LHCN-M2 (cell line): ENCODE measurements at places on chromosomes 13 and 19. TPM values are rescaled to one million over a fixed set of nuclear protein-coding genes. Genes with fewer than 3 reads are reported as not detected.

STARD13 gene
- total RNA-seq = 38.7 and 40.2 TPM in 2 replicates

AP1M2 gene
- not detected in 2 replicates for total RNA-seq

LILRB1 gene
- total RNA-seq = not detected in 2 replicates

ZFR2 gene
- total RNA-seq = not detected in 2 replicates

LENG1 gene
- total RNA-seq = 5.2 and 9.2 TPM in 2 replicates

C1QTNF9B gene
- total RNA-seq = not detected in 2 replicates

KLK8 gene
- not detected in 2 replicates for total RNA-seq

DNA sequence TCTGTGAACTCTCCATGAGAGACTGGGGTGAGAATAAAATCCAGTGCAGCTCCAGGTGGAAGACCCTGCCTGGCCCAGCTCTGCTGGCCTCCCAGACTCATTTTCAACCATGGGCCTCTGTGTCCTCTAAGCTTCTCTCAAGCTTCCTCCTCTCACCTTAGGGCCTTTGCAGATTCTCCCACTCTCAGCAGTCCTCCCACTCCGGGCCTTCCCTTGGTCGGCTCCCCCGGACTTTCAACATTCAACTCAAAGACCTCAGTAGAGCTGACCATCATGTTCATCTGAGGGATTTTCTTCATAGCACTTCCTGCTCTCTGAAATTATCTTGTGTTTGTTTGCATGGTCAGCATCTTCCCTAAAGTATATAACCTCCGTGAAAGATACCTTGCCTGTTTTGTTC, 370.5 kb upstream of the ZNF507 start:
- DNase-seq = no peak

DNA sequence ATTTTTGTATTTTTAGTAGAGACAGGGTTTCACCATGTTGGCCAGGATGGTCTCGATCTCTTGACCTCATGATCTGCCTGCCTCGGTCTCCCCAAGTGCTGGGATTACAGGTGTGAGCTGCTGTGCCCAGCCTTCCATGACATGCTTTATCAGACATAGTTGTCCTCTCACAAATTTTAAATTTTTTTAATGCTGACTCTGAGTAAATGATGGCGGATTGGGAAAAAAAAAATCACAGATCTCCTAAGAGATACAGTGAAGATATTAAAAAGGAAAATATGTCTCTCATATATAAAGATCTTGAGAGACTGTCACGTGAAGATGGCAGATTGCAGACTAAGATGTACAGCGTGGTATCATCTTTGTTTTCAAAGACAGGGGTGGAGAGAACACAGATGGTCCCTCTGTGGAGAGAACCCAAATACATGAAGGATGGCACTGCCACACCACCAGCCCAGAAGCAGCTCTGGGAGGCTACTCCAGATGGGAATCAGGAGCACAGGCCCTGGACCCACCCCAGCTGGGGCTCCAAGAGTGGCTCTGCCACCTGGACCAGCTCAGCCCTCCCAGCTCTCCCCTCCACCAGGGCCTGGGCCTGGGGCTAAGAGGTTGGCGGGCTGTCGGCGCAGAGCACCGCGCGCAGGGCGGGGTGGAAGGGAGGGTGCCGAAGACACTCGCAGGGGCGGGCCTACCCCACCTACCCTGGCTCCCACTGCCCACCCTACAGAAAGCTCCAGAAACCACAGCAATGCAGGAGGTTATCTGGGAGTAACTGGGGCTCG, 20.0 kb upstream of the CCNP start:
- no peak for DNase-seq

GRCh38 chr13:98581381-98581780, 4.5 kb upstream of the STK24 start:
- DNase-seq = no peak

- no peak for DNase-seq
Observed at GRCh38 chr19:38893341-38893771, 6.1 kb downstream of the SIRT2 start.

DNA sequence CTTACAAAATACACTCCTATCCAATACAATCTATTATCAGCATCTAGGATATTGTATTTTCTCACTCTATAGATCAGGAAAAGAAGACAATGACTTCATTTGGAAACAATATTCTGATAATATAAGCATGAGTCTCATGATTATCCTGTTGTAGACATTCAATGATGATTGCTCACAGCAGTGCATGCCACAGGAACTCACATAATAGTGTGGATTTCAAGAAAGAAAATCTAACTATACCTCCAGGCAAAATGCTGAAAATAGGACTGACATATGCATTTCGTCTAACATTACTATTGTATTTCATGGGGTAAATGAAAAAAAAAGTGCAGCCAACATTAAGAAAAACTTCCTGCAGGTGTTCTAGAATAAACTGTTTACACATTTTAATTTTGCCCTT, 122.6 kb downstream of the POSTN start:
- DNase-seq = no peak

GRCh38 chr19:5480427-5480836, 25.2 kb downstream of the ZNRF4 start:
- DNase-seq = no peak

DNA sequence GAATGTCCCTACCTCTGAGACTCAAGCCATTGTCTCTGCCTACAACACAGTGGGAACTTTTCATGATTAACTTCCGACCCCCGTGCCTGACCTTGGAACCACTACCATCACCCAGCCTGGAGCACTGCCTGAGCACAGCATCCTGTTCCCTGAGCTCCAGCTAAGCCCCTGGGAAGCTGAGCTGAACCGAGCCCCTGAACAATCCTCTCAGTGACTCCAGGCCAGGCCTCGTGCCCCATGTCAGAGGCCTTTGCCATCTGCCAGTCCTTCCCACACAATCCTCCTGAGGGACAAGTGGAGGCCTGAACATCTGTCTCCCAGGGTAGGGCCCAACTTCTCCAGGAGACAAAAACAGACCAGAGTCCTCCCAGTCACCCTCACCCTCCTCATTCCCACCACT, 17.5 kb downstream of the CEACAM3 start:
- DNase-seq = no peak

DNA sequence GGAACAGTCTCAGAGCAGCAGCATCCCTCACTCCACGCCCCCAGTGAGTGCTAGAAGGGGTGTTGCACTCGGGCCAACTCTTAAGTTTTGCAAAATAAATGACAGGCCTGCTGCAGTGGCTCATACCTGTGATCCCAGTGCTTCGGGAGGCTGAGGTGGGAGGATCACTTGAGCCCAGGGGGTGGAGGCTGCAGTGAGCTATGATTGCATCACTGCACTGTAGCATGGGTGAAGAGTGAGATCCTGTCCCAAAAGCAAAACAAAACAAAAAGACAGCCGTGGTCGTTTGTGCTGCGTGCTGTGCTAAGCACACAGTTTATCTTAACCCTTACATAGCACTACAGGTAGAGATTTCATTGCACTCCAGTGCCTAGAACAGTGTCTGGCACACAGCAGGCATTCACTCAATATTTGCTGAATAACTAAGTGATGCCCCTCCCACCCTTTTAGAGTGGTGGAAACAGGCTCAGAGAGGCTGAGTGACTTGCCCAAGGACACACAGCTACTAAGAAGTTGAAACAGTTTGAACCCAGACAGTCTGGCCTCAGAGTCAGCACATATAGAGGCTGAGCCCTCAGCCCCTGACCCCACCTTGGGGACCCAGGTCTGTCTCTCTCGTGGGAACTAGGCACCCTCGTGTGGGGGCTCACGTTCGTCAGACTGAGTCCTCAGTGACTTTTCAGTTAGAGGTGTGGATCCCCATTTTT, 18.3 kb downstream of the KCNC3 start:
- DNase-seq = no peak

DNA sequence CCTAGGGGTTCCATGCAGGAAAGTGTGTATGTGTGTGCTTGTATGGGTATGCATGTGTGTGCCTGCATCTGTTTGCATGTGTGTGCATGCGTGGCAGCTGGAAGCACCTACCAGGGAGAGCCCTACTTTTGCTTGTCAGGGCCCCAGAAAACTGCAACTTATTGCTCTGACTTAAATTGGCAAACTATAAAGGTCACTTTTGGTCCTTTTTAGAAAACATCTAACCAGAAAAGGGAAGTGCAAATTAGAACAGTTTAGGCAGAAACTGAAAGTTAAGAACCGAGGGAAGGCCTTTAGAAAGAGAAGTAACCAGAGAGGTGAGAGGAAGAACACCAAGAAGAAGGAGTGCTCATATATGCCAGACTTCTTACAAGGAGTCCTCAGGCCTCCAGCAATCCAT, 32.5 kb downstream of the DLEU7 start:
- DNase-seq = no peak

DNA sequence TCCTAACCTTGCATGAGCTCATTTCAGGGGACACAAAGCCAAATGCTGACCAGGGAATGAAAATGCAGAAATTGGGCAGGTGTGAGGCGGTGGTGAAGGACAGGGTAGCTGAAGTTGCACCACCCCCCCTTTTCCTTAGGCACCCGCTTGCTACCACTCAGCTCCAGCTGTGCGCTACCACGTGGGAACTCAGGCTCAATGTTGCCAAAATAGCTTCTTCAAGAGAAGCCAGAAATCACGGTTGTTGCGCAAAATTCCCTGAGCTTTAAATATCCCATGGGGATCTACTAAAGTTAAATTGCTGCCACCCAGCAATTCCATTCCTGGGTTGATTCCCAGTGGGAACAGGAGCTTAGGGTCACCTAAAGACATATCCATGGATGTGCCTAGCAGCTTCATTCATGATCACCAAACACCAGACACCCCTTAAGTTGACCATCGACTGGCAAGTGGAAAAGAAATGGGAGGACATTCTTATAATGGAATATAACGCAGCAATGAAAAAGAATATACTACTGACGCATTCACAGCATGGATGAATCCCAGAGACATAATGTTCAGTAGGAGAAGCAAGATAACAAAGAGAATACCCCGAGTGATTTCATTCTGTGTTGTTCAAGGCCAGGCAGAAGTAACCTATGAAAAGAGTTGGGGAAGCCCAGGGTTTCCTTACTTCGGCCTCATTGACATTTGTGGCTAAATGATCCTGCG, 12.8 kb upstream of the ADGRL1 start:
- peak; percentile 9 for DNase-seq

- no peak for DNase-seq
Observed at GRCh38 chr19:42274065-42274682, 5.1 kb downstream of the CIC start.

DNA sequence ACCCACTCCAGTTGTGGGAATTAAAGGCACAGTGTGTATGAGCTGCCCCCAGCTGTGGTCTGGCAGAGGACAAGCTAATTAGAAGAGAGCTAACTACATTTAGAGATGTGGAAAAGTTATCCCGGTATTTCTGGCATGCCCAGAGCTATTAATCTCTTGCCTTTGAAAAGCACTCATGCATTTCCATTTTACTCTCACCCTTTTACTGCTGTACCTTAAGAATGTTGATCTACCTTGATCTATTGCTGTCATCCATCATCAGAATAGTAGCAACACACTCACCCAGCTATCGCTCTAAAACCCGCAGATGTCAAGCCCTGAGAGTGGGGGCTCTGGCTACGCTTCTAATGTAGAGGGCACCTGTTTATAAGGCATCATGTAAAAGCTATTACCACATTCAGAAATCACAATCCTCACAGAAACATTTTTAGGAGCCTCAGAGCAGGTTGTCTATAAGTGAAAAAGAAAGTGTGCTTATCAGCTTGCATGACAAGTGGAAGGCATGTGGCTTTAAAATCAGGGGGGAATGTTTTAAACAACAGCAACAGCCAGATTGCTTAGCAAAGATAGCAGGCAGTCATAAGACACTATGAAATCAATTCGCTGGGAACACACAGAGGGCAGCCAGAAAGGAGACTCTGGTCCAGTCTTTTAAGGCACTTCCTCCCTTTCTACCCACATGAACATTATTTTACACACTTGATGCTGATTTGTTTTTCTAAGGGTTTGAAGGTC, 224.2 kb upstream of the IRS2 start:
- peak; percentile 47 for DNase-seq

GRCh38 chr19:28363254-28363653, 849.7 kb downstream of the UQCRFS1 start:
- DNase-seq = no peak

DNA sequence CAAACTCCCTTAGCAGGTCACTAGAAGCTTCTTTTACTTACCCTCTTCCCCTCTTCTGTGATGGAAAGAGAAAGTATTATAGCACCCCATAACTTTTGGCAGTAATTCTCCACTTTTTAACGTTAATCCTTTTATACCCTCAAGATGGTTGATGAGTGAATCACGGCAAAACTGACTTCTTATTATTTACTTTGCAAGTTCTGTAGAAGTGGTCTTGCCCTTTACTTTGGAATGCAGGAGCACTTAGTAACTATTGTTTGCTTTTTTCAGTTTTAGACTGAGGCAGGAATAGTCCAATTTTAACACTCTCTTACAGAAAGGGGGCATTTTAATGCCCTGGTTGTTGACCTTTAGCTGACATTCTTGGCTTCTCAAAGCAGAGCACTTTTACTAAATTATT, 260.1 kb downstream of the LMO7 start:
- peak; percentile 60 for DNase-seq

DNA sequence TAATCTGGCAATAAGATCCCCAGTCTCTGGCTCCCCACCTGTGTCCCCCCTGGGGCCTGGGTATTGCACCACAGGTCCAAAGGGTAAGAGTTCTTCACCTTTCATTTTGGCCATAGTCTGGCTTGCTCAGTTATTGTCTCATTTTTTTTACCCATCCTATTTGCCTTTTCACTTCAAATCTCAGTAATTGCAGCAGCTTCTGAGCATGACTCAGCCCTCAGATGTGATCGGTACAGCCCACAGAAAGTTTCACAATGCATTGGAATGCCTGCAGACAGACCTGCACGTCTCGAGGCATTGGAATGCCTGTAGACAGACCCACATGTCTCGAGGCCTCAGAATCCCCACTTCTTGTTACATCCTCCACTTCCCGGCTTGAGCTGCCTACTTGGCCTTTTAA, 173.6 kb downstream of the NUFIP1 start:
- DNase-seq = peak; percentile 93

- DNase-seq = no peak
Observed at GRCh38 chr13:67150608-67151007, 79.5 kb downstream of the PCDH9 start.
